HTR-8/SVneo (cell line): ENCODE measurements at places on chromosomes 3 and 15.

- no peak for DNase-seq
These were observed 22.2 kb downstream of the LSM3 start for GRCh38 chr3:14200841-14201240.

- DNase-seq = no peak
These were observed 3.5 kb upstream of the TGFBR2 start for GRCh38 chr3:30602946-30603345.

GRCh38 chr3:71425491-71426071, 157.9 kb downstream of the FOXP1 start:
- peak; percentile 24 for DNase-seq

DNA sequence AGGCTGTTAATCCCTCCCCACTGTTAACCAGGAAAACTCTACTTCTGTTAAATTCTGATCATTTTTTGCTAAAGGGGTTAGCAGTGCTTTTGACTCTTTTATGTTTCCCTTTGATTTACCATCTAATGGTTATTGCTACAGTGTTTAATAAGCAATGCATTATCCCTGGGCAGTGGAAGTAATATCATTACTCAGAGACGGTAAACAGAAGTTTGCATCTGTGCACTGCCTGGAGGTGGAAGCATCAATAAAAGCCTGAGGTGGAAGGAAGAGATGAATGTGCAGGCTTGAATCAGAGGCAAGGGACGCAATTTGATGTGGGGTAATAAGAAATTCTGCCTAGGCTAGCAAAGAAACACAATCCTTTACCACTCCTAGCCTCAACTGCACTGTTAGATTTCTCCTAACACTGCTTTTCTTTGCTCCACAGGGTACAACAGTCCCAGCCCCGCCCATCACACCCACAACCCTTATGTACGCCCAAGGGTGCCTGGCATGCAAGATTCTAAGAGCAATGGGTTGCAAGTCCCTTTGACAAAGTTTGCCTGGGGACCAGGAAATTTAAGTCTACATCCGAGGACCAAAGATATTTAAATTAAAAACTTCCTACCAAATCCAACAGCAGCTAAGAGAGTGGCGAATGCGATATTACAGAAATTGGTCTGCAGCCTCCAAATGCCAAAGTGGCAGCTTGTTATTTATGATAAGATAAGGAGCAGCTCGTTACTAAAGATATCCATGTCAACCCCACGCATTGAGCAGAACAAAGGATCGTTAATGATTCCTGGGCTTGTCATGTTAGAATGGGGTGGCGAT, 261.4 kb downstream of the FHIT start:
- no peak for DNase-seq

GRCh38 chr3:75272691-75273090, 391.4 kb upstream of the FRG2C start:
- no peak for DNase-seq

GRCh38 chr3:135907422-135908165, 57.9 kb upstream of the PPP2R3A start:
- DNase-seq = no peak

GRCh38 chr3:123618076-123618708, 33.3 kb upstream of the HACD2 start:
- DNase-seq = no peak

DNA sequence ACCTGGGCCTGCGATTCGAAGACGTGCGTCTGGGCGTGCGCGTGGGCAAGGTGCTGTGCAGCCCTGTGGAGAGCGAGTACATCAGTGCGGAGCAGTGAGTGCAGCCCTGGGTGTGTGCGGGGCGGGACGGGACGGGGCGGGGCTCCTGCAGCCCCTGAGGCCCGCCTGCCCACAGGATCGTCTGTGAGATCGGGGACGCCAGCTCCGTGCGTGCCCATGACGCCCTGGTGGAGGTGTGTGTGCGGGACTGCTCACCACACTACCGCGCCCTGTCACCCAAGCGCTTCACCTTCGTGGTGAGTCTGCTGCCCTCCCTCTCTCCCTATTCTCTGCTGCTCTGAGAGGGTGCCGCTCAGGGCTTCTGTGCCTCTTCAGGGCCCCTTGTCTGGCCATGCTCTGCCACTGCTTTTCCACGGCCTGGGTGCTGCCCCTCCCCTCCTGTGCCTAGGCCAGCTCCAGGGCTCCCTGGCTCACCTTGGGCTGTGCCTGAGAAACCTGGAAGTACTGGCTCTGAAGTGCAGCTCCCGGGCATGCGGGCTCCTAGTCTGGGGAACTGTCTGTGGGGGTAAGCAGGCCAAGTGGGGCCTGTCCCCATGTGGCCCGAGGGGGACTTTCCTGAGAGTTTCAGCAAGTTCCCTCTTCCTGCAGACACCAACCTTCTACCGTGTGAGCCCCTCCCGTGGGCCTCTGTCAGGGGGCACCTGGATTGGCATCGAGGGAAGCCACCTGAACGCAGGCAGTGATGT, 31.8 kb downstream of the PLXNA1 start:
- DNase-seq = no peak
